ENCODE measurements at places on chromosomes 6 and 20. TPM values are rescaled to one million over a fixed set of nuclear protein-coding genes. Genes with fewer than 3 reads are reported as not detected.

SAPCD1 gene
- total RNA-seq, result 0.63 TPM

BPIFA1 gene
- 0.42 TPM for total RNA-seq

RIOK1 gene
- total RNA-seq, result 12.5 TPM

MAPK13 gene
- 80.4 TPM for total RNA-seq

PLCB4 gene
- 4.4 TPM for total RNA-seq

C6orf118 gene
- not detected for total RNA-seq

HTR1E gene
- not detected for total RNA-seq

Data from airway epithelial cell (primary cell).